ENCODE measurements at places on chromosomes 4 and X. TPM values are rescaled to one million over a fixed set of nuclear protein-coding genes. Genes with fewer than 3 reads are reported as not detected.

DNA sequence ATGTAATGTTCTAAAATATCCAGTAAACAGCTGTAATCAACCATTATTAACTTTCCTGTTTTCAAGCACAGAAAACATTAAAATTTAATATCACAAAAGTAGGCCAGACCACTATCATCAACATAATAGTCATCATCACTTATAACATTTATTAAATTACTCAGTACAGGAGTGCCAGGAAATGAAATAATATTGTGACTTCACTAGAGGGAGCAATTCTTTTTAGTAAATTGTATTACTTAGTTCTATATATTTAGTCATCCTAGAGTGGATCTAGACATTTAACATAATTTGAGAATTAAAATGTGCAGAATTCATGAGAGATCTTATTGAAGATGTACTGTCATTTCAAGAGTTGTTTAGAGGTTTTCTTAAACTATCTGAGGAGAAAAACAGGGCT is 33.6 kb downstream of the PITX2 start:
- no peak for DNase-seq

The MAGEE1 gene
- total RNA-seq, result 0.48 TPM

- no peak for DNase-seq
These were observed 965.9 kb upstream of the DIAPH2 start for GRCh38 chrX:95718746-95719145.

DNA sequence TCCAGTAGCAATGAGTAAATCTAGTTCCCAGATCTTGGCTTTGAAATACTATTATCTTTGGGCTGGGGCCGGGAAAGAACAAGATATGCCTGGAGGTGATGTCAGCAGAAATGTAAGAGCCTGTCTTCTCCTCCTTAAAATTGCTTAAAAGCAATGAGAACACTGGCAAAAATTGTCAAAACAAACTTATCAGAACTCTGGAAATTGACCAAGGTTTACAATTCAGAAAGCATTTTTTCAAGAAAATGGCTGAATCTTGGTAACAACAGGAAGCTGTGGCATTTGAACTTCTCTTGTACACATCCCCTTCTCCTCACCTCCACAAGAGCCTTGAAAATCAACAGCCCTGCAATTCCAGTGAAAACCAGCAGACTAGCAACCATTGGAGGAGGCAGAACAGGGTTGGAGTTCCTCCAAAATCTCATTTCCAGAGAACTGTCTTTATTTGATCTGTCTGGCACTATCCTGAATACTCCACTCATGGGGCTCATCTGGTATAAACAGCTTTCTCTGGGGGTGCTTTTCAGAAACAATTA is 13.5 kb downstream of the TIMP1 start:
- DNase-seq, result no peak

The PDLIM5 gene
- total RNA-seq, result 143 TPM

The LRCH2 gene
- total RNA-seq, result 3.3 TPM

DNA sequence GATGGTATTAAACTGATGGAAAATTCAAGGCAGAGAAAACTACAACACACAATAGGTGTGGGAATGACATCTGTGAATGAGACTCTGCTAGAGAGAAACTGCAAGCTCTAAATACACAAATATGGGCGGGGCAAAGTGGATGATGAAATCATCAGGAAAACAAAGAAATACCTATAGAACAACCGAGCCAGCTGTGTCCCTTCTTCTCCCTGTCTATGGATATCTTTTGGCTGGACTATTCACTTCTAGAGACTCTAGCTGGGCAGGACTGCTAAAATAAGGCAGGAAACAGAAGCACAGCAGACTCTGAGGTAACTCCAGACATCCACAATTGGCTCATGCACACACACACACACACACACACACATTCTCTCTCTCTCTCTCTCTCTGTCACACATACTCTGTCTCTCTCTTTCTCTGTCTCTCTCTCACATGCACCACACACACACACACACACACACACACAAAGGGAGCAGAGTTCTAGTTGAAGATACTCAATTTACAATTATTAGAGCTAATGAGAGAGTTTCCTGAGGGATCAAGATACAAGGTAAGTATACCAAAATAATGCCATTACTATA is 27.2 kb upstream of the EDNRA start:
- DNase-seq, result no peak

The STK32B gene
- total RNA-seq, result 2.6 TPM

The FRYL gene
- 50.4 TPM for total RNA-seq

- no peak for DNase-seq
These were observed 3.4 kb downstream of the ATP1B4 start for GRCh38 chrX:120365320-120365719.

The TSPAN7 gene
- total RNA-seq, result 18.7 TPM

DNA sequence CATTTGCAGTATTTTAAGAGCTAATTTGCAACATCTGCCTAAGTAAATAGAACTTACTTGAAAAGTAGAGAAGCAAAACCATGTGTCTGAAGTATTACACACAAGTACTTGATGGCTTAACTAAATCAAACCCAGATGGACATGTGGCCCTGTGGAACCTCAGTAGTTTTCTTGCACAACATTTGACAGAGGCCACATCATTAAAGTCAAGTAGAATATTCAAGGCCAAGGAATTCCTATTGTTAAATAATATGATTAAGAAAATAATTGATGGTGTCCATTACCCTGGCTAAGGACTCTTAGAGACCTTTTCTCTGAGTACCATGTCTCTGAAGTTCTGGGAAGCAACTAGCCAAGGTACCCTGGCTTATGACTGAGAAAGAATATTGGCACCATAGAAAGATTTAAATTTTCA is 135.4 kb upstream of the OTUD4 start:
- DNase-seq, result no peak

DNA sequence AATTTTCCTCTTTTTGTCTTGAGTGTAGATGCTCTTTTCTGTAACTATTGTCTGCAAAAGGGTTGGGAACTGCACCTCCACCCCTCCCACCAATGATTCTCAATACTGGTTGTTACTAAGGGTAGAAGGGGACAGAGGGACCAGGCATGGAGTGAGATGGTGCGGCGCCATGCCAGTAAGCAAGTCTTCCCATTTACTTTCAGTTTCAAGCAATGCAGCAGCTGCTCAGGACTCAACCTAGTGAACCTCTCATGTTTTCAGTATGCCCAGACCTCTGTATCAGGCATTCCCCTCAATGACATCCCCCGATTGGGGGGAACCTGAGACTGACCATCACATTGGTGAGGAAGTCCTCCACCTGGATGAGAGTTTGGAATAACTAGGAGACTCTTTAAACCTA is 41.5 kb downstream of the ZNF81 start:
- no peak for DNase-seq

- no peak for DNase-seq
These were observed 27.4 kb upstream of the TMPRSS11B start for GRCh38 chr4:68272860-68273259.

DNA sequence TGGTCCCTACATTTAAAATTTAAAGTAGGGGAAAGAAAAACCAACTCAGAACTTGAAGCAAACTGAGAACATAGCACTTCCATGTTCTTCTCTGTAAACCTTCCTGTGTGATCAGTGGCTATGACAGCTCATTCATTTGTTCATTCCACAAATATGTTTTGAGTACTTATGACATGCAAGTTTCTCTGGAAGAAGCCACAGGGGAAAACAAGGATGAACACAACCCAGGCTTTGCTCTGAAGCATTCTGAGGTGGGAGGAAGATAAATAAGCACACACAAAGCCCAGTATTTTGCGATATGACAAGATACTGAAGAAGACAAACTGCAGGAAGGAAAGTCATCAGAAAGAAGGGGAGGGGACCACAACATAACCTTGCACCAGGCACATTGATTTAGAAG is 96.4 kb downstream of the CHIC2 start:
- no peak for DNase-seq

DNA sequence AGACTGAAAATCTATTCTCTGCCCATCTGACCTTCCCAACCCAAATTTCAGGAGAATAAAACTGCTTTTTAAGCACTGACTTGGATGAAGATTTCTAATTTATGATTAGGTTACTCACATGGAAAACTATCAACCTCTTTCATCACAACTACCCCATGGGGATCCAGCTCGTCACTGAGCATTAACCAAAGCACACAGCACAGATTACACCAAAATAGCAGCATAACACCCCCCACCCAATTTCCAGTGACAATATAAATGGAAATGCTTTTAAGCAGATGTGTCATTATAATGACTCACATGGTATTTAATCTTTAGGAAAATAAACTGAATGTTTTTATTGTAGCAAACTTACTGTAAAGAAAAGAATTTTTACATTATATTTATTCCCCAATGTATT is 9.7 kb downstream of the SERTM2 start:
- DNase-seq, result no peak

The MAB21L2 gene
- not detected for total RNA-seq

- no peak for DNase-seq
These were observed 50.2 kb downstream of the ZNF827 start for GRCh38 chr4:145888393-145888792.

The SERPINA7 gene
- not detected for total RNA-seq

The SMIM10 gene
- 3.5 TPM for total RNA-seq

The NWD2 gene
- 2.0 TPM for total RNA-seq

The PABPC1L2B gene
- not detected for total RNA-seq

DNA sequence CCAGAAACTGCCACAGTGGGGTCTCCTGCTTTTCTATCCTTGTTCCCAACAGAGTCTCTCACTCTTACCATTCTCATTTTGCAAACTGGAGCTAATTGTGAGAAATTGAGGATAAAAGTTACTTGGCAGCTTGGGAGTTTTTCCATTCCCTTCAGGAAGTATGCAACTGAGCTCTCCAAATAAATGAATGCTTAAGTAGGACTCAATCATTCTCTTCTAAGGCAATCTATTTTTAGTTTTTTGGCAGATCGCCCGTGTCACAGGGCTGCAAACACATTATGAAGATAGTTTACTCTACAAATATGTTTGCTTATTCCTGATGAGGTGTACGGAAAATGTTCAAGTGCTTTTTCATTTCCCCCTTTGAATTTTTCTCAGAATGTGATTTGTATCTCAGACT is 5.3 kb downstream of the ASB11 start:
- no peak for DNase-seq
